ENCODE measurements at places on chromosomes 5 and 9.

- DNase-seq: no peak
These were observed 70.2 kb upstream of the LPCAT1 start for GRCh38 chr5:1593903-1594356.

GRCh38 chr9:130497139-130497538, 52.4 kb downstream of the ASS1 start:
- no peak for DNase-seq

DNA sequence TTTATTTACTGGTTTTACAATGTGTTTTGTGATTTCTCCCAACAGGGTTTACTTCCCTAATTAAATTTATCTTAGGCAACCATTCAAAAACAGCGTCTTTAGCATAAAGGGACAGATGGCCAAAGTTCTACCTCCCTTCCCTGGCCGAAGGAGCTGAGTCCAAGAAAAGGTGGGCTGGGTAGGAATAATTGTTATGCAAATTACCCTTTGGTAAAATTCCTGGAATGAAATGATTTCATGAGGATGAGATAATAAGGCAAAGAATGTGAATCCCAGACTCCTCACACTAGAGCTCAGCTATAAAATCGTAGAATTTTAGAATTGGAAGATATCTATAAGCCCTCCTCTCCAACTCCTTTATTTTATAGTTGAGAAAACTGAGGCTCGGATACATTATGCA, 119.6 kb downstream of the SGCD start:
- DNase-seq: no peak

DNA sequence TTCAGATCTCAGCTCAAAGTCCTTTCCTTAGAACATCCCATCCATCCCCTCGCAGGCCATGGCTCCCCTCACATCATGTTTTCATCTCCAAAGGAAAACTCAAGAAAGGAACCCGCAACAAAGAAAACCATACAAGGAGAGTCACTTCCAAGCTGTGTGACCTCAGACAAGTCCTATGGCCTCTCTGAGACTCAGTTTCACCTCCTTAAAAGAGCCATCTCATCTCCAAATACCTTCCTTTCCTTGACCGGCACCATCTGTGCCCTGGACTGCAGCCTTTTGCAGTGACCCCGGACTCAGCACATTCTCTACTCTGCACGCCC, 10.7 kb downstream of the CORO2A start:
- DNase-seq: no peak

GRCh38 chr5:33905381-33905780, 13.6 kb upstream of the ADAMTS12 start:
- no peak for DNase-seq

DNA sequence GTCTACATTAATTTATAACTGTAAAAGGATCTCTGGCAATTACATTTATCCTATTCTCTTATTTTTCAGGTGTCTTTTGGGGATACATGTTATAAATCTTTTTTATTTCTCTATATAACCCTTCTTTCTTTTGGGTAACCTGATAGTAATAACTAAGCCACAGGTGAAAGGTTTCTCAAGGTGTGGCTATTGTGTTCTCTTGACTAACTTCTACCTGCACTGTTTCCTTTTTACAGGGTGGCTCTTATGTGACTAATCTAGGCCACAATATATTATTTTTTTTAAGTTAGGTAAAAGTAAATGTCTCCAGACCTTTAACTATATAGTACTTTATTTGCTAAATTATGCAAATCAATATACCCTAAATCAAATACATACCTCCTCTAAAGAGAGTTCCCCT, 193.2 kb downstream of the EFNA5 start:
- DNase-seq: no peak

- no peak for DNase-seq
These were observed 189.3 kb downstream of the CDK5RAP2 start for GRCh38 chr9:120390637-120391190.

DNA sequence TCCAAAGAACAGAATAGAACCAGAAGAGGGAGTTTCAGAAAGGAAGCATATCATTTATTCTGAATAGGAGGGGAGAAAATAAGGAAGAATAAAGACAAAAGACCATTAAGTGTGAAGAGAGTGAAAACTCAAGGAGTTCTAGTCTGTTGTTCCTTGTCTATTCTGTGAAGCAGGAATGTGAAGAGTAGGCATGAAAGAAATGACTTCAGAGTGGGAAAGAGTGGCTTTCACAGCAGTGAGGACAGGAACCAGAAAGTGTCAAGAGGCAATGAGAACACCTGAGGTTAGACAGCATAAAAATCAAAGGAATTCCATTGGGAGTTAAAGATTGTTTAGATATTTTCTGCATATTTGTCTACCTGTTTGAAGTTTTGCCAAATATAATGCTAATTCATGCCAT, 768.8 kb upstream of the GRAMD2B start:
- DNase-seq: no peak

- DNase-seq: no peak
These were observed 180.8 kb downstream of the RASEF start for GRCh38 chr9:82882138-82882537.

- no peak for DNase-seq
These were observed 76.2 kb upstream of the LPAR1 start for GRCh38 chr9:111114486-111114885.

DNA sequence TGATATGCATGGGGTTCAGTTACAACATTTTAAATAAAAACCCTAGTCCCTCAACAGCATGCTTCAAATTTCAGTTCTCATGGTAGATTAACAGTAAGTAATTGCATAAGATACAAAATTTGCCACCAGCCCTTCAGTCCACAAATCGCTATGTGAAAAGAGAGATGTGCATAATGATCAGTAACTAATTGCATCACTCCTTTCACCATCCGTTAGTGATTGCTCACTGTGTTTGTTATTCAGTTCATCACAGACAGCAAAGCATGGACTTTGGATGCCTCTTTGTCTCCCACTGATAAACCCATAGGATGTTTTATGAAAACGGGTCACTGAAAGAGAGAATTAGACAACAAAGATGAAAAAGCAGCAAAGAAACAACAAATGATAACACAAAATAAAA, 103.2 kb downstream of the MCTP1 start:
- DNase-seq: no peak

Data from stimulated activated CD4-positive, alpha-beta T cell treated with anti-CD3 and anti-CD28 coated beads, Interleukin-4, amount 100 ng/mL, for 48 hours (primary cell).